Activated CD4-positive, alpha-beta T cell treated with anti-CD3 and anti-CD28 coated beads for 24 hours (primary cell): ENCODE measurements at places on chromosomes 3 and 15.

- no peak for DNase-seq
These were observed 14.7 kb downstream of the IDH2 start for GRCh38 chr15:90087454-90088154.

- no peak for DNase-seq
These were observed 59.8 kb upstream of the BOC start for GRCh38 chr3:113151461-113152031.

- no peak for DNase-seq
These were observed 29.8 kb downstream of the KPNA1 start for GRCh38 chr3:122484985-122485384.

DNA sequence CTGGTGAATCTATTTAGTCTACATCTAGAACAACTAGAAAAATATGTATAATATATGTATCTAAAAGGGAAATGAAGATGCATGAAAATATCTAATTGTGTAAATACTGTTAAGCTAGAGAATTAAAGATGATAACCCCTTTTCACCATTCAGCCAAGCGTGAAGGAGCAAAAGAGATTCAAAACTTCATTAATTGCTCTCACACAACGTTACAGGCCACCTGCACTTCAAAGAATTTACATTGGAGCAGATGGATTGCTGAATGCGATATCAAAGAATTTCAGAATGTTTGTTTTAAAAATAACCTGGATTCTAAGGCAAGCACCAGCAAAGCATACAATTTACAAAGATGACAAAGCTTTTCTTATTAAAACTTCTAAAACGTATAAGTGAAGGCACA lies 243.2 kb downstream of the ROBO2 start:
- DNase-seq, result no peak

- no peak for DNase-seq
These were observed 347.1 kb downstream of the PYDC2 start for GRCh38 chr3:191808073-191808472.

DNA sequence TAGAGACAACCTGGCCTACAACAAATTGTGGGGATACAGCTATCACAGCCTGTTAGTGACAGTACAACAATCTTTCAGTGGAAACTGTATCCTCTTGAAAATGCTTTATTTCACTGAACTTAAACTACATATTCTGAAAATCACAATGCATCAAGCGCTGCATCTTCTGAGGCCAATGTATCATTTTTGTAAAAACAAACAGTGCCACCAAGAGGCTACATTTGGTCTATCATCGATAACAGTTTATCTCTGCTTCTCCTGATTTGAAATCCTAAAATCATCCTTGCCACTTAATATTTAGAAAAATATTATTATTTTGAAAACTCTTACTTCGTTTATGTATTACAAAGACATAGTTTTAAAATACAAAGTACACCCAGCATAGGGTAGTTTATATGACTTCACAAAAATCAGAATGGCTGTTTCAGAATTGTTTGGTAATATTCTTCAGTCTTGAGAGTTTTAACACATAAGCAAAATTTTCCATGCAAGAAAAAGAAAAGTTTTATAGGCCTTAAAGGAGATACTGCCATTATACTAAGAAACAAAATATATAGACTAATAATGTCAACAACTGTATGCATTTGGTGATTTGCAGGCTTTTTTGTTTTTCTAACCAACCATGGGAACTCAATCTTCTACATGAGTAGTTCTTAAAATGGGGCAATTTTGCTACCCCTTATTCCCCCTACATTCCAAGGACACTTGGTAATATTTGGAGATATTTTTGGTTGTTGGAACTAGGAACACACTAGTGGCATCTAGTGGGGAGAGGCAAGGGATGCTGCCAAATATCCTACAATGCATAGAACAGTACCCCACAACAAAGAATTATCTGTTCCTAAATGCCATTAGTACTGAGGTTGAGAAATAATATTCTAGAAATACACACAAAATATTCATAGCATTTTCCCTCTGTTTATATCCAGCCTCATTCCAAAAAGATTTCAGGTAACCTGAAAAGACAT lies 42.3 kb downstream of the WDR72 start:
- no peak for DNase-seq

DNA sequence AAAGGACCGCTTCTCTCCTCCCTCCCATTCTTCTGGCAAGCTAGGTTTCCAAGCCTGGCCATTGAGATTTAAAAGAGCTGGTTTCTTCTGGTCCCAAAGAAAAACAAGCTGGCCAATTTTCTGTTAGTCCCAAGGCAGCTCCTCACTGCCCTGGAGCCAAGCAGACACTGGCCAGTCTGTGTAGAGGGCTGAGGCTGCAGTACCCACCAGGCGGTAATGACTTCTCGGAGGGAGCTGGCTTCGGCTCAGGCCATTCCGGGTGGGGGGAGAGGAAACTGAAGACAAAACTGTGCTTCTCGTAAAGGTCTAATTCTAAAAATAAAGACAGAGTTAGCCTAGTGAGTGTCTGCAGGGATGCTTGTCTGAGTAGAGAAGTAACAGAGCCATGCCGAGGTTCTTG lies 78.5 kb upstream of the SMAD3 start:
- DNase-seq, result no peak

DNA sequence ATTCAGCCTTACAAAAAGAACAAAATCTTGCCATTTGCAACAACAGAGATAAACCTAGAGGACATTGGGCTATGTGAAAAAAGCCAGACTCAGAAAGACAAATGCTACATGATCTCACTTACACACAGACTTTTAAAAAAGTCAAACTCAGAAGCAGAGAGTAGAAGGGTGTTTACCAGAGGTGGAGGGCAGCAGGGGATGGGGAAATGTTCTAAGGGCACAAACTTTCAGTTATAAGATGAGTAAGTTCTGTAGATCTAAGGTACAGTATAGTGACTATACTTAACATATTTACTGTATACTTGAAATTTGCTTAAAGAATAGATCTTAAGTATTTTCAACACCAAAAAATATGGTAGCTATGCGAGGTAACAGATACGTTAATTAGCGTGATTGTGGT lies 3.0 kb downstream of the MYEF2 start:
- DNase-seq, result no peak

GRCh38 chr3:193757457-193757856 lies 164.4 kb downstream of the OPA1 start:
- no peak for DNase-seq

DNA sequence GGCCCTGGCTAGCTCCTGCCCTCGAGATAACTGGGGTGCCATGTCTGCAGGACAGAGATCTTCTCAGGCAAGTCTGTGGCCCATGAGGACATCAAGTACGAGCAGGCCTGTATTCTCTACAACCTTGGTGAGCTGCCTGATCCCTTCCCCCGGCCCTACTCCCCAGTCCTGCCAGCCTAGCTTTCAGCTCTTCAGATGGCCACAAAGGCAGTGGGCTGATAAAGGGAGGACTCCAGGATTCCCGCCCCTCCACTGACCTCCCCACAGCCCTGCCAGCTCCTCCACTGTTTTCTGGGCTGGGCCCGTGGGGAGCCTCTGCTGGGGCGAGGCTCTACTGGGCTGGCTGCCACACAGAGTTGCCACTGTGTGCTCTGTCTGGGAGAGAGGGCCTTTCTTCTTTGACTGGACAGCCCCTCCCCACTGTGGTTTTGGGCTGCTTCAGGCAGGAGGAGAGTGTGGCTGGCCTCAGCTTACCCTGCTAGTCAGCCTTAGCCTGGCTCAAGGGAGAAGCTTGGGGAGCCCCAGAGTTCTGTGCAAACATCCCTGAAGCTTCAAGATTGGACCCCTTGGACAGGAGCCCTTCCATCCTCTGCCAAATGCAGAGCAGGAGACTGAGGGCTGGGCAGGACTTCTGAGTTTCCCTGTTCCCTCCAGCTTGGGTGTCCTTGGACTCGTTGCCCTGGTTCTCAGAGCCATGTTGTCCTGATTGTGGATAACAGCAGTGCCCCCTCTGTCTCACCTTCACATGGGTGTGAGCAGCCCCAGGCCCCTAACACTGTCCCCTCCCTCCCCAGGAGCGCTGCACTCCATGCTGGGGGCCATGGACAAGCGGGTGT lies 24.4 kb downstream of the PTPN23 start:
- no peak for DNase-seq

DNA sequence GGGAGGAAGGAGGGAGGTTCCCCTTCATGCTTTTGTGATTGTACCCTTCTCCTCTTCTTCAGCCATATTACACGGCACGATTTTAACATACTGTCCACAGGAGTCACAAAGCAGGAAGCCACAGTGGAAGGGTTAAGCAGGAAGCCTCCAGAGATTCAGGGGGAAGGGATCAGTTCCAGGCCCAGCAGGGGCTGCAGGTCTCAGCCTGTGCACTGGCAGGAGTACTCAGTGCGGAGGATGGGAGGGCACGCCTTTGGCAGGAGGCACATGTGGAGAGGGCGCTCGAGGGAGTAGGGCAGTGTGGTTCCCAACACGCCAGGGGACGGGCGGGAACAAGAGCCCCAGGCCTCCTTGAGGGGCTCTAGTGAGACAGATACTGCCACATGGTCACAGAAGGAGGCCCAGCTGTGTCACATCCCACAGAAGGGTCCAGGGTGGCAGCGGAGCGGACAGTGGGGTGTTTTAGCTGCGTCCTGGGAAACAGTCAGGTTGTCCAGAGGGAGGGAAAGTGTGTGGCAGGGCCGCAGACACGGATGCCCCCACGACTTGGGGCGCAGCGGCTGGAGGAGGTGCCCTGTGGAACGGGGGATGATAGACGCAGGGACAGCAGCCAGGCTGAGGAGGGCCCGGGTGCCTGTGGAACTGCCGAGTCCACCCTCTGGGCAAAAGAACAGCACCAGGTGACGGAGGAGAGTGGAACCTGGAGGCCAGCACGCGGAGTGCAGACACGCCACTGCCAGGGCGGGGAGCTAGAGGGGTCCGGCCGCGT lies 77.5 kb downstream of the CHSY1 start:
- DNase-seq, result no peak

DNA sequence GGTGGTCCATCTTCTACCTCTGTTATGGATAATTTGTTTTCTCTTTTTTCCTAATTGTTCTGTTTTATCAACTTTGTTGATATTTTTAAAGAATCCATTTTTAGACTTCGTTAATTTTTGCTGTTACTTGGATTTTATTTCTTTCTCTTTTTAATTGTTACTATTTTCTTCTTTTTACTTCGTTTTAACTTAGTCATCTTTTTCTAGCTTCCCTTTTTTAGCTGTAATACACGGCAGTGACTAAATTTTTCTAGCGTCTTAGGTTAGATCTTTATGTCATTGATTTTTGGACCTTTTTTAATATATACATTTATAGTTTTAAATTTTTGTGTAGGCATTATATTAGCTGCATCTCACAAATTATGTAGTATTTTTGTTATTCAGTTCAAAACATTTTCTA lies 33.1 kb downstream of the ARIH2 start:
- no peak for DNase-seq

DNA sequence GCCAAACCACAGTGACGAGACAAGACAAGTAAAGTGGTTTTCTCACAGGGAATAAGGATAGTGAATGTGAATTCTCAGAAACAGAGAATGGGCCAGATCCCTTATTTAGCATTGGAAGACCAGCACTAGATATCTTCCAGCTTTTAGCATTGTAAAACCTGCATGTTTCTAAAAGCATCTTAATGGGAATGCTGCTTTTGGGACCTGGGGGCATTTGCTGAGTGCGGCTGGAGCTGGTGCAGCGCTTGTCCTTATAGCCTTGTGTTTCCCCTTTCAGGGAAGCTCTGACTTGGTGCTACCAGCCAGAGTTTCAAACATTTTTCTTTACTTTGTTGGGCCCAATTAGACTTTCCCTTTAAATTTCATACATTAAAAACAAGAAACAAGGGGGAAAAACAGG lies 52.9 kb downstream of the CLSTN2 start:
- no peak for DNase-seq

DNA sequence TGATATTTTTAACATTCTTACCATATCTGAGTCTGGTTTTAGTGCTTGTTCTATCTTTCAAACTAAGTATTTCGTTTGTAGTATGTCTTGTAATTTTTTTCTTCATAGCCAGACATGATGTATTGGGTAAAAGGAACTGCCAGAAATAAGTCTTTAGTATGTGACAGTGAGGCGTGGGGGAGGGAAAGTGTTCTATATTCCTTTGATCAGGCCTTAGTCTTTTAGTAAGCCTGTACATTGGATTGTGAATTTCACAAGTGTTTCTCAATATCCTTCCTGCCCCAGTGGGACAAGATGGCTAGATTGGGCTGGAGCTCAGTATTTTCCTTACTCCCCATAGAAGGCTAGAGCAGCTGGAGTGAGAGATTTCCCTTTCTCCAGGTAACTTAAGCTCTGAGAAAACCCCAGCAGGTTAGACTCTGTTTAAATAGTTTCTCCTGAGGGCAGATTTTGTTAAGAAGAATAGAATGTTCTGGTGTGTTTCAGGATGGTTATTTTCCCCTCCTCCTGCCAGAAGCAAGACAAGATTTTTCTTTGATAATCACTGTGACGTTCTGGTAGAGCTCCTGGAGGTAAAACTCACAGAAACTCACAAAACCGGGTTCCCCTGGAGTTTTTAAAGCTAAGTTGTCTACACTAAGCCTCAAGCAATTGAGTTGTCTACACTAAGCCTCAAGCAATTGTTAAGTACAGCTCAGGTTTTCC lies 140.7 kb upstream of the ARPP21 start:
- DNase-seq, result no peak

DNA sequence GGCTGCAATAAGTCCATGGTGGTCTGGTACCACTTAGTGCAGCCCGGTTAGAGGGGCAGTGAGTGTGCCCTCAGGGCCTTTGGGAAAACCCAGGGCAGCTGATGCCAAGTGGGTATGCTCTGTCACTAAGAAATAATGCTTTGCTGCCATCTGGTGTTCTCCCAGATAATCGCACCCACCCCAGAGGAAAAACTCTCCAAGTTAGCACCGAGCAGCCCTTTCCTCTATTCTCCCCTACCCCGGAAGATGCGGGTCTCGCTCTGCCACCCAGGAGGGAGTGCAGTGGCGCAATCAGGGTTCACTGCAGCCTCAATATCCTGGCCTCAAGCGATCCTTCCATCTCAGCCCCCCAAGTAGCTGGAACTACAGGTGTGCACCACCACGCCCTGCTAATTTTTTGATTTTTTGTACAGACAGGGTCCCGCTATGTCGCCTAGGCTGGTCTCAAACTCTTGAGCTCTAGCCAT lies 21.3 kb upstream of the DAPK2 start:
- peak; percentile 52 for DNase-seq

DNA sequence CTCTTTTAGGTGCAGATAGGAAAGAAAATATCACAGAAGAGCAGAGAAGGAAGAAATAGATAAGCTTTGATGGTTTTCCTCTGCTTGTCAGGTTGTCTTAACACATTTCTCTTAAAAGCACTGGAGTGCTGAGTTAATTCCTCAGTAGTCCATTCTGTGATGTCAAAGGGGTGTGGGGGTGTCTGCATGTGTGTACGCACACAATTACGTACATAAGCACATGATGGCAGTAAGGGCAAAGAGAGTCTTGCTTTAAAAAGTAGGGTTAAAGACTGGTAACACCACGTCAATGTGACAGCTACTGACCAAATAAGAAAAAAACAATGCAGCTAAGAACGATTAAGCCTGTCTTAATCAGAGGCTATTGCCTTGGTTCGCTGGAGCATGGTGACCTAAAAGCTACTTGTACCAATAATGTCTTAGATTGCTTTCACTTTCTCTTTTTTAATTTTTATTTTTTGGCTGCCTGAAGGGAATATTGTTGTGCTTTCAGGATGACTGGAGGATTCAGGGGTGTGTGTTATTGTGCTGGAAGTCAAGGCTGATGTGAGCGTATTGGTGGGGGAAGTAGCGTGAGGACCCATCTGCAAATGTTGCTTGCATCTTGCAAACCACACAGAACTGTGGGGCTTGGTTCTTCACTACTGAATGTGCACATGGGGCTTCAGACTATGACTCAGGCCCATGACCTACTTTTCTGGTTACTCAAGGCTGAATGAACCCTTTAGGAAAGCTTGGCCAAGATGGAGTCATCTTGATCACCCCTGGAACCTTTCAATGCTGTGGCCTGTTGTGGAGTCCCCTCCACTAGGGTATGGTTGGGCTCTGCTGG lies 417.8 kb upstream of the TPM1 start:
- DNase-seq, result no peak
